ENCODE measurements at places on chromosomes 13 and 19.

DNA sequence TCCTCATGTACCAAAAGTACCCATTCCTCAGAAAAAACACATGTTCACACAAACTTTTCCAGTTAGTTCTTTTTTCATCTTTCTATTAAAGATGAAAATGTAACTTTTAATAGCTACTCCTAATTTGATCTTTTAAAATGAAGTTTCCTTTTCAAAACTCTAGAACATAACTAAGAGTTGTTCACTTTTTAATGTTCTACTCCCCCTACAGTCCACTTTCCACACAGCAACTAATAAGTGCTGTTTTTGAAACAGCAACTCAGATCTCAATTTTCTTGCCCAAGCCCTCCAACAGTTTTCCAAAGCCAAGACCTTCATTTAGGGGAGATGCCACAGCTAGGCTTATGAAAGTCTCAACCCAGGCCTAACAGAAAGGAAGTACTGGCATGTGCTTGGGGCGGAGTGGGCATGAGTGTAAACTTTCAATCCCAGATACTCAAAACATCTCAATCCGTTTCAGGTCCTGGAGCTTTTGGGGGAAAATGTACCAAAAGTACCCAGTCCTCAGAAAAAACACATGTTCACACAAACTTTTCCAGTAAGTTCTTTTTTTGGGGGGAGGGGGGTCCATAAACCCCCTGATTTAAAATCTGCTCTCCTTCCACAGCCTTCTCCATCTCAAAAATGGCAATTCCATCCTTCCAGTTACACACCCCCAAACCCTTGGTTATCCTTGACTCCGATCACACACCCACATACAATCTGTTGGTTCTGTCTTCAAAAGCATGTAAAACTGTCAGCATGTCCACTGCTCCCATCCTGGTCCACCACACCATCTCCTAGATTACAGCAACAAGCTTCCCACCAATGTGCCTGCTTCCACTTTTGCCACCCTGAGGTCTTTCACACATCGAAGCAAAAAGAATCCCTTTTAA lies 2.0 kb downstream of the FBL start:
- DNase-seq = no peak

DNA sequence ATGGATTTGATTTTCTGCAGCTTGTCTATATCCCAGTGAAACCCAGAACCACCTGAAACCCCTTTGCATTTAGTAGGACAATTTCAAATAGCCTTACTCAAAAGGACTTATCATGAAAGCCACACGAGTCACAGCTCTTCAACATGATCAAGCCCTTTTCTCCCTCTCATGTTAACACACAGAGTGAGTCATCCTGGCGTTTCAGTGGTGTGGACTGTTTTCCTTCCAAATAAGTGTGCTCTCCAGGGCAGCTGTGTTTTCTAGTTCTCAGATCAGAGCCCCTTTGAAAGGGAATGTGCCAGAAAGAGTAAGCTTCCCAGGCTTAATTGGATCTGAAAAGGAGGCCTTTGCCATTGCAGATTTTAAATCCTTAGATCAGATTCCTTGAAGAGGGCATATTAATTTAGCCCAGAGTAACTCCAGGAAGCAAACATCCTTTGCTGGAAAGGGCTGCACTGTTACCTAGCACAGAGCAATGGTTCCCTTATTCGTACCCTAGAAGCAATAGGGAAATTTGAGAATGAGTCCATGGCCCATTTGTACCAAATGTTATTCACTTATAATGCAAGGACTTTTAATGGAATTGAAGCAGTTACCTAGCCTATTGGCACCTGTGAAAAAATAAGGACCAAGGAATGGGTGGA lies 51.3 kb downstream of the ERICH6B start:
- peak; percentile 36 for DNase-seq

GRCh38 chr13:99867535-99868257 lies 103.9 kb downstream of the ZIC5 start:
- no peak for DNase-seq

DNA sequence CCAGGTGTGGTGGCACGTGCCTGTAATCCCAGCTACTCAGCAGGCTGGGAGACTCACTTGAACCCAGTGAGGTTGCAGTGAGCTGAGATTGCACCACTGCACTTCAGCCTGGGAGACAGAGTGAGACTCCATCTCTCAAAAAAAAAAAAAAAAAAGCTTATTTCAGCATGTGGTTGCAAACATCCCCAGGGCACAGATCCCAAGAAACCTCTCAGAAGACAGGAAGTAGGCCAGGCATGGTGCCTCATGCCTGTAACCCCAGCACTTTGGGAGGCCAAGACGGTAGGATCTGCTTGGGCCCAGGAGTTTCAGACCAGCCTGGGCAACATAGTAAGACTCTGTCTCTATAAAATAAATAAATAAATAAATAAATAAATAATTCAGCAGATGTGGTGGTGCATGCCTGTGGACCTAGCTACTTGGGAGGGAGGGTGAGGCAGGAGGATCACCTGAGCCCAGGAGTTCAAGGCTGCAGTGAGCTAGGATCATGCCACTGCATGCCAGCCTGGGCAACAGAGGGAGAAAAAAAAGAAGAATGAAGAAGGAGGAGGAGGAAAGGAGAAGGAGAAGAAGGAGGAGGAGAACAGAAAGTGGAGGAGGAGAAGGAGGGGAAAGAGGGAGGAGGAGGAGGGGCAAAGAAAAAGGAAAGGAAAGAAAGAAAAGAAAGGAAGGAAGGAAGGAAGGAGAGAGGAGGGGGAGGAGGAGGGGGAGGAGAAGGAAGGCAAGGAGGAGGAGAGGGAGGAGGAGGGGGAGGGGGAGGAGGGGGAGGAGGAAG lies 4.3 kb upstream of the LRRC8E start:
- no peak for DNase-seq

DNA sequence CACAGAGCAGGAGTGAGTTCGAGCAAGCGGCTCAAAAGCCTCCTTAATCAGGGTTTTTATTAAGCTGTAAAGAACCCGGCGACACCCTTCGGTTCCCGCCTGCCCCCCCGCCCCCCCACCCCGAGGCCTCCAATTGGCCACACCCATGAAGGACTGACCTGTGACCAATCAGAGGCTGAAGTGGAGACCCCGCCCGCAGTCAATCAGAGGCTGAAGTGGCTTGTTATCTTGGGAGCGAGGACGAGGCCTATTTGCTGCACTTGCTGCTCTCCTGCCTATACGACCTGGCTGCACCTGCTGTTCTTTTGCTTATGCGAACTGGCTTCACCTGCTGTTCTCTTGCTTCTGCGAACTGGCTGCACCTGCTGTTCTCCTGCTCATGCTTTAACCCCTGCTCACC lies 844.9 kb downstream of the OLFM4 start:
- DNase-seq = no peak
